ENCODE measurements at places on chromosomes 2 and 18. TPM values are rescaled to one million over a fixed set of nuclear protein-coding genes. Genes with fewer than 3 reads are reported as not detected.
A peak's percentile ranks its signal among the peaks of the same experiment; 100 is the strongest.

GRCh38 chr2:182117196-182117595, 131.5 kb downstream of the PPP1R1C start:
- no peak overlapping the region for H3K27ac ChIP-seq
- no peak overlapping the region for H3K4me3 ChIP-seq
- H3K4me1 ChIP-seq, result no peaks in the 10 kb centered on the region
- H3K36me3 ChIP-seq, result no peaks in the 10 kb centered on the region

GRCh38 chr2:140600116-140600515, 1530.7 kb downstream of the LRP1B start:
- H3K27me3 ChIP-seq, result no peaks in the 10 kb centered on the region
- H3K36me3 ChIP-seq, result no peaks in the 10 kb centered on the region
- H3K27ac ChIP-seq, result no peak overlapping the region
- DNase-seq, result no peak
- H3K4me1 ChIP-seq, result no peaks in the 10 kb centered on the region

- no peaks in the 10 kb centered on the region for H3K27me3 ChIP-seq
- H3K36me3 ChIP-seq, result no peaks in the 10 kb centered on the region
- no peak overlapping the region for H3K27ac ChIP-seq
- peaks cover 7% of the 10 kb centered on the region for H3K4me1 ChIP-seq
Observed at GRCh38 chr2:45964223-45964841, 312.9 kb downstream of the PRKCE start.

DNA sequence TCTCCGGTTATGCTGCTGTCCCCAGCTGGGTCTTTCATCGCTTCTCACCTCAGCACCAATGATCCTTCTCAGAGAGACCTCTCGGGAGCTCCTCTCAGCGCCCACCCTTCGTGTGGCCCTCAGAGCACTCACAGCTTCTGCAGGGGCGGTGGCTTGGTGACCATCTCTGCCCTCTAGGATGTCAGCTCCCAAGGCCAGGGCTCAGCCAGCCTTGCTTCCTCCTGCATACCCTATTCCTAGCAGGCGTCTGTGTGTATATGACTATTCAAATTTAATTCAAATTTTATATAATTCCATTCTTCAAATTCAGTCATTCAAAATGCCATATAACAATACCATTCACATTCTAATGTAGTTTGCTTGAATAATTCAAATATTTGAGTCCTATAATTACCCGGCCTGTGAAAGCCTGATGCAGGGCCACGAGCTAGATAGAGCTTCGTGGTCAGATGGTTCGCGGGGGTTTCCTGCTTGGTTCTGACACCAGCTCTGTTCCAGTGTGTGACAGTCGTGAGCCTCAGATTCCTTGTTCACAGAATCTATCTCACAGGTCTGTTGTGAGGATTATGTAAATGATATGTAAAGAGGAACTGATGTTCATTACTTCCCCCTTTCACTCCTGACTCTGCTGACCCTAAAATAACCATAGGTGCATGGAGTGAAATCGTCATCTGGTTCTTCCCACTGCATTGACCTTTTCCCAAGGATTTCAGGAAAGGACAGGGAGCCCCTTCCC, 94.0 kb upstream of the CNGA3 start:
- no peak overlapping the region for H3K4me3 ChIP-seq
- H3K27me3 ChIP-seq, result peaks cover 4% of the 10 kb centered on the region
- no peak for DNase-seq
- no peaks in the 10 kb centered on the region for H3K36me3 ChIP-seq

GRCh38 chr2:233225230-233226068, 26.0 kb upstream of the ATG16L1 start:
- H3K27me3 ChIP-seq, result peaks cover 2% of the 10 kb centered on the region
- no peak overlapping the region for H3K27ac ChIP-seq
- DNase-seq, result no peak
- H3K36me3 ChIP-seq, result peaks cover 4% of the 10 kb centered on the region
- H3K4me1 ChIP-seq, result peaks cover 27% of the 10 kb centered on the region

DNA sequence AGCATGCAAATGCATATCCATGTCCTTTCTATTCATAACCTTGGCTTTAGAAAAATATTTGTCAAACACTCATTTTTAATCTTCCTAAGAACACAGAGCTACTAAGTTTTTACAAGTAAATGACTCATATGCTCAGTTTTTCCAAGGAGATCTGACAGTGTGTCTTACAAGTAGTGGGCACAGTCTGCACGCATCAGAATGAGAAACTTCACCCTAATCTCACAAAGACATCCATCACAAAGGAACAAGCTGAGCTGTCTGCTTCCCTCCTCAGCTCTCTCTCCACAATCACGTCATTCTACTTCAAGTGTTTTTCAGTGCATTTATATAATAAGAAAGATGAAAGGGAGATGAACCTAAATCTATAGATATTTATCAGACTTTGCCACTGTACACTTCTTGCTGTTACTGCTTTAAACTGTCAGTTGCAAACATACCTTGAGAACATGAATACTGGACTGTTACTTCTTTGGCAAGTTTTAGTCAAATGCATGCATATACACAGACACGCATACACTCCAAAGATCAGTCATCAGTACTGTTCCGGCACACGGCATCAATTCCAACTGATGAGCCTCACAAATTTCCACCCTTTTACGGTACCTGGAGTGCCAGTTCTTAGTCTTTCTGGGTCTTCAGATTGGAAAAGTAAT, 75.7 kb downstream of the RBMS1 start:
- H3K36me3 ChIP-seq, result peaks cover 13% of the 10 kb centered on the region
- H3K4me1 ChIP-seq, result peaks cover 51% of the 10 kb centered on the region
- DNase-seq, result no peak

GRCh38 chr2:75224636-75225094, 25.3 kb upstream of the TACR1 start:
- no peak for DNase-seq
- H3K27me3 ChIP-seq, result peaks cover 2% of the 10 kb centered on the region
- H3K4me1 ChIP-seq, result no peaks in the 10 kb centered on the region
- H3K27ac ChIP-seq, result no peak overlapping the region
- H3K36me3 ChIP-seq, result no peaks in the 10 kb centered on the region
- H3K4me3 ChIP-seq, result no peak overlapping the region

GRCh38 chr2:223029287-223029686, 22.7 kb upstream of the KCNE4 start:
- no peaks in the 10 kb centered on the region for H3K36me3 ChIP-seq
- no peaks in the 10 kb centered on the region for H3K27me3 ChIP-seq
- H3K27ac ChIP-seq, result no peak overlapping the region
- H3K4me1 ChIP-seq, result no peaks in the 10 kb centered on the region

DNA sequence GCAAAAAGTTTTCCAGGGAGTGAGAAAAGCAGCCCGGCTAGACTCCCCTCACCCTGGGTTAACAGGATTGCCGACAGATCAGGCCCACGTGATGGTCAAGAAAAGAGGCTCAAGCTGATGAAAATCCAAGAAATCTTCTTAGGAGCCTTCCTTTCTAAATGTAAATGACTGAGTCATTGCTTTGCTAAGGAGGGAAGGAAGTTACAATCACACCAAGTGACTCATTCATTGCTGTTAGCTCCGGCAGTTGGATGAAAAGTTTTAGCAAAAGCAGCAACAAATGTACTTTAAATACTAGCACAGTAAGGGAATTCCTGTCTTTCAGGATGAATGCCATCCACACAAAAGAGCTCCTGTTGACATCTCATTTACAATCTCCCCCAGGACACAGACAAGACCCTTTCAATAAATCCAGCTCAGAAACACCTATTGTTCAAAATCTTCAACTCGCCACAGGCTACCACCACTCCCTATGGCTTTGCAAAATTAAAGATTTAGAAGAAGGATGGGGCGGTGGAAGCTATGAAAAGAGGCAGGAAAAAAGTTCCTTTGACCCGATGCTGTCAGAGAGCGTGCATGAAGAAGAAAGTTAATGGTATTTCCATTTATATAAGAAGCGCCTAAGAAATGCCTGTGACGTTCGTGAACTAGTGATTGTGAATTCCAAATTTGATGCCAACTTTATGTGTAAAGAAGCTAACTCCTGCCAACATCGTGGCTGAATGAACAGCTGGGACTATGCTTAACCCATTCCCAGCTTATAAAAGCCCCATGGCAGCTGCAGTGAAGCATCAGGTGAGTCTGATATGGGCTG, 153.7 kb downstream of the TGIF1 start:
- peaks cover 7% of the 10 kb centered on the region for H3K36me3 ChIP-seq
- H3K27me3 ChIP-seq, result no peaks in the 10 kb centered on the region
- peak; percentile 74 for DNase-seq
- H3K4me1 ChIP-seq, result peaks cover 20% of the 10 kb centered on the region
- no peak overlapping the region for H3K4me3 ChIP-seq

PLCL1 gene
- 0.45 TPM for total RNA-seq

ARHGAP25 gene
- 37.8 TPM for total RNA-seq

ZNF236 gene
- 17.5 TPM for total RNA-seq

NPPC gene
- 0.76 TPM for total RNA-seq

IKZF2 gene
- total RNA-seq, result 1.9 TPM

MROH2A gene
- not detected for total RNA-seq

CAVIN2 gene
- not detected for total RNA-seq

All from activated CD4-positive, alpha-beta T cell treated with anti-CD3 and anti-CD28 coated beads, Interleukin-2, amount 10 ng/mL, durations not matched to agents 24 days and 14 days (primary cell).